ENCODE measurements at places on chromosomes 7 and 10.

DNA sequence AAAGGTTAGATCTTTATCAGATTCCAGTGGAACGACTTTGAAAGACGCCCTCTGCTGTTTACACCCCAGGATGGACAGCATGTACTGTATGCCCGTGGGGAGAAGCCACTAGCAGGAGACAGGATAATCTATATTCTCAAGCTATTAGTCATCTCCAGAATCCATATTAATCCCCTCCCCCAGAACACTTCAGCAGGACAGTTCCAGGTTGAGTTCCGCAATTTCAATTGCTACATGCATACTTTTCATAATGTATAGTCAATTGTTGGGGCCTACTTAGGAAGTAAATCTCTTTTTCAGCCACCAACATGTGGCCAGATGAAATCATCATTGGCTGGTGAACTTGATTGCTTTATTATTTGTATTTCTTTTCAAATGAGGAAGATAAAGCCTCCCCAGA lies 313.1 kb upstream of the SMIM30 start:
- no peak for DNase-seq

GRCh38 chr10:71603150-71603549 lies 116.4 kb downstream of the C10orf105 start:
- no peak for DNase-seq

DNA sequence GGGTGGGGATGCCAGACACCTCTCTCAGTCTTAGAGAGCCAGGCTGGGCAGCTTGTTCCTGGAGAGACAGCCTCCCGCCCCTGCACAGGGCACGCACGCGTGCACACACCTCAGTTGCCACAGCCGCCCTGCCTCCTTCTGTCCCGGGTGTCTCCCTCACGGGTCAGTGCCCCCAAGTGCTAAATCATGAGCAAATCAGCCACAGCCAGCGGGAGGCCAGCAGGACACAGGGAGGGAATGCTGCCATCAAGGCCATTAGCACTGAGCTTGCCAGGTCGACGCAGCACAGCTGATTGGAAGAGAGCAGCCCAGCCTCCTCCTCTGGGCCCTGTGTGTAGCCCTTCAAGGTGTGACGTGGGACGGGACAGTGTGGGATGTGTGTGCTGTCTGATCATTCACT lies 130.4 kb downstream of the CDH23 start:
- no peak for DNase-seq

GRCh38 chr10:34576797-34577196 lies 238.3 kb downstream of the PARD3 start:
- no peak for DNase-seq

GRCh38 chr10:50846753-50847152 lies 38.7 kb downstream of the A1CF start:
- no peak for DNase-seq

DNA sequence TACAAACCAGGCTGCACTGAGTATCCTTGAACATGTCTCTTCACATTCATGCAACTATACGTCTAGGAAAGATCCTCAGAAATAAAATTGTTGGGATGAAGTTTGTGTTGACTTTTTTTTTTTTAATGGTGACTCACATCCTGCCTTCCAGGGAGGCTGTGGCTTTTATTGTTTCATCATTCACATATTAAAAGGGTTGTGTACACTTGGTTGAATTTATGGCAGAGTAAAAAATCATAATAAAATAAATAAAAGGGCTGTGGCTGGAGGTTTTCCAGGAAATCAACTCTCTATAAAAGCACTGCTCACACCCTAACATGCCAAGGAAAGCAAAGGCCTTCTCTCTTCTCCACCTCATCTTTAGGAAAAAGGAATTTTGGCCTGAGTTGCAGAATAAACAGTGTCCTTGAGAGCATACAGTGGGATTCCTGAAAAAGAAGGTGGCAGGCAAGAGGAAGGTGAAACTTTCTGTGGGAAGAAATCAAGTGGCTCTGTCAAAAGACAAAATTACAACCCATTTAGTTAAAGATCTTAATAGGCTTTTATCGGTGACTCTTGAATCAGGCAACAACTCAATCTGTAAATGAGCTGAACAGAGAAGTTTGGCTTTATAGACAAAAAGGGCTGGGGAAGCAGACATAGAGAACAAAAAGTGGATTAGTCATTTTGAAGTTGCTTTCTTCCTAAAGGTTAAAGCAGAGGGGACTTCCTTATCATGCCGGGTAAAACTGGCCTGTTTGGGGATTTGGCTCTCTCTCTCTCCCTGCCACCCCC lies 41.6 kb upstream of the FHIP2A start:
- DNase-seq, result no peak

GRCh38 chr10:126611303-126611702 lies 59.2 kb downstream of the C10orf90 start:
- DNase-seq, result no peak

DNA sequence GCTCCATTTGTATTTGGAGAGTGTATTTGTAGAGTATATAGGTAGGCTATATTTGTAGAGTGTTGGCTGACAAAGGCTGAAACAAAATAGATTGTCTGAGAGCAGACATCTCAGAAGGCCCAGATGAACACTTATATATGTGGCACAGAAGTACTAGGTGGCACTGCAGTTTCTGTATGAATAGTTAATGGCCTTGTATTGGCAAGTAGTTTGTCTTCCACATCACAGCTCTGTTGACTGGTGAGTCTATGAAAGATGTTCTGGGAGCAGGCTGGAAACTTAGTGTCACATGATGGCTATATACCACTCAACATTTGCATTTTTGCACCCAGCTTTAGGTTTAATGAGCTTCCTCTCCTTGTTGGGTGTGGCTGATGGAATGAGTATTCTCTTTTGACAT lies 51.9 kb downstream of the CCNY start:
- DNase-seq, result no peak

GRCh38 chr7:129741743-129742213 lies 130.3 kb downstream of the NRF1 start:
- DNase-seq, result no peak

DNA sequence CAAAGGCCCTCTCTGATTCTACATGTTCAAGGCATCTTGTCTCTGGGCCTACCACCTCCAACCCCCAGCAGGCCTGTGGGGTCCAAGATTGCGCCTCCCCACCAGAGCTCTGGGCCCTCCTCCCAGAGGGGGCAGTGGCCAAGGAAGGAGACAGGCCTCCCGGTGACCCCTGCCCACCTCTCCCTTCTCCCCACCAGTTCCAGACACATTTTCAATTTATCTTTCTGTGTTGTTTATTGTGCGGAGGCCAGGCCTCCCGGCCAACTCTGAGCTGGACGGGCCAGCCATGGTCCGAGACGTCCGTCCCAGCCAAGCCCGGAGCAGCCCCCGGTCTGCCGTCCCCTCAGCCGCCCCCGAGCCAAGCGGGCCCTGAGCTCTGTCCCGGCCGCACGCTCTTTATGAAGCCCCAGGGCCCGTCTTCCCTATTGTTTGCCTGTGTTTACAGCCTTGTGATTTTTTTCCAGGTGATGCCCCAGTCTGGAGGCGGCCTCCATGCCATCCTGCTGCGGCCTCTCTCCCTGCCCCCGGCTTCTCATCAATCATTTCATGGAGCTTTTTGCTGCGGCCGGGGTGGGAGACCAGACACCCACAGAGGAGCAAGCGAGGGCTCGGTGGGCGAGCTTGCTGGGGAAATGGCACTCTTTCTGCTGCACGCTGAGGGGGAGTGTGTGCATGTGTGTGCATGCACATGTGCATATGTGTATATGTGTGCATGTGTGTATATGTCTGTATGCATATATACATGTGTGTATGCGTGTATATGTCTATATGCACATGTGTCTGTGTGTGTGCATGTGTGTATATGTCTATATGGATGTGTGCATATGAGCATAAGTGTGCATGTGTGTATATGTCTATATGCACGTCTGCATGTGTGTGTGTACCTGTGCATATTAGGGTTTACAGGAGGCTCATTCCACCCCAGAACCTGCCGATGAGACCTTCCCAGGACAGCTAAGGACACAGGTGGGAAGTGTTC lies 52.7 kb upstream of the ELN start:
- DNase-seq, result no peak

DNA sequence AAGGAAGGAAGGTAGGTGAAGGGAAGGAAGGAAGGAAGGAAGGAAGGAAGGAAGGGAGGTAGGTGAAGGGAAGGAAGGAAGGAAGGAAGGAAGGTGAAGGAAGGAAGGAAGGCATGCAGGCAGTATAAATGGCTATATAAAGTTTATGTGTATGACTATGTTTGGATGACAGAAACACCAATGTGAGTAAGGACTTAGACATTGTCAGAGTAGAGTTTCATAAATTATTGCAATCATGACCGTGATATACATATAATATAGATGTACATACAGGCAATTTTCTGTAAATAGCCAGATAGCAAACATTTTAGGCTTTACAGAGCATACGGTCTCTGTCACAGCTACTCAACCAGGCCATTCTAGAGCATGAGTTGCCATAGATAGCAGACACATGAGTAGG lies 133.8 kb upstream of the AKR1E2 start:
- DNase-seq, result no peak

GRCh38 chr7:129828078-129828762 lies 124.5 kb downstream of the UBE2H start:
- DNase-seq, result no peak

GRCh38 chr7:141073641-141074161 lies at the start of gene TMEM178B:
Gene TMEM178B, plus strand, starts transcription at chr7:141074064.
- peak; percentile 30 for DNase-seq

- no peak for DNase-seq
Measured at GRCh38 chr10:20977300-20977699, 80.2 kb upstream of the NEBL start.

DNA sequence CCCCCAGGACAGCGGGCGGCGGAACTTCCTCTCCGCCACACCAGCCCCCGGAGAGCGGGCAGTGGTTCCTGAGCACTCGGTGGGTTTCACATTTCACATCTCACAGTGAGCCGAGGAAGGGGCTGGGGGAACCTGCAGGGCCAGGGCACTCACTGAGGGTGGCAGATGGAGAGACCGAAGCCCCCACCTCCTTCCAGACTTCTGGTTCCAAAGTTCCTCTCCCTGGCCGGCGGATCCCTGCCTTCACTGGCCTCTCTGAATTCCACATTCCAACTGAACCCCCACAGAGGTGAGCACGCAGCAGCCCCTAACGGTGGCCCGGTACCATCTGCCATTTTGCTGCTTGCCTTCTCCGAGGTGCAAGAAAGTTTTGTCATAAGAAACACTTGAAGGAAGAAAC lies 461.0 kb downstream of the PTPRN2 start:
- no peak for DNase-seq

DNA sequence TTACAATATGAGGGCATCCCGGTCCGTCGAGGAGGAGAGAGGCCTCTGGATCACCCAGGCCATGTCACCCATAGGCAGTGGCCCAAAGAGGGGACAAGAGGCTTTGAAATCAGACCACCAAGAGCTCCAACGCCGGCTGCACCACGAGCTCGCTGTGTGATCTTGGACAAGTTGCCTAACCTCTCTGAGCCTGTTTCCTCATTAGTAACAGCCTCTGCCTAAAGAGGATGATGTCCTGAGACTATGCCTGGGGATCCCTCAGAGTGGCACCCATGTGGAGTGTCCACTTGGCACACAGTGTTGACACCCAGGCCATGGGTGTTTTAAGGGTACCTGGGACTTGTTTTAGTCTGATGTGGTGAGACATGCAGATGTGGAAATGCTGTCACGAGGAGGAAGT lies 50.8 kb downstream of the MICALL2 start:
- no peak for DNase-seq

DNA sequence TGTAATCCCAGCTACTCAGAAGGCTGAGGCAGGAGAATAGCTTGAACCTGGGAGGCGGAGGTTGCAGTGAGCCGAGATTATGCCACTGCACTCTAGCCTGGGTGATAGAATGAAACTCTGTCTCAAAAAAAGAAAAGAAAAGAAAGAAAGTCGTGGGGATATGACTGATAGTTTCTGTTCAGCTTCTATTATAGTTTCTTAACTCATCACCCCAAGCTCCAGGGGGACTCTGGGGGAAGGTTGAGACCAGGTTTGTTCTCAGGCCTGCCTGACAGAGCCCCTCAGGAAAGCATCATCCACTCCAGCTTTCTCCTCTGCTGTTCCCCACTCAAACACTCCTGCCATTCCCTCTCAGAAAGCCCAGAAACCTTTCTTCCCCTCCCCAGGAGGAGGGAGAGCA lies 542.4 kb upstream of the GALNT17 start:
- no peak for DNase-seq

DNA sequence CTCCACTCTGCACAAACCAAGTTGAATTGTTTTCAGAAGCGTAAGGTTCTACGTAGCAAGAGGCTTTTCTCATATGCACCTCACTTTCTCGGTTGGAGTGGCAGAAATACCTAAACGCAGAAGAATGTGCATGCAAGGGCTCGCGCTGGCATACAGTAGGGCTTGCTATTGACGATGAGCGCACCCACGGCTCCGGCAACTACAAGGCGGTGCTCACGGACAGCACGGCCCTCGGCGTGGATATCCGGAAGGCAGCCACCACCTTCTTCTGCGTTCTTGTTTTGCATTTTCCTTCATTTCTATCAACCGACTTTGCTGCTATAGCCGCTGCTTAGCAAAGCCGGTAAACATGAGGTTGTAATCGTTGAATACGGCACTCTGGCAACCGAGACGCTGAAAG lies 51.1 kb upstream of the UBE3C start:
- DNase-seq, result no peak

DNA sequence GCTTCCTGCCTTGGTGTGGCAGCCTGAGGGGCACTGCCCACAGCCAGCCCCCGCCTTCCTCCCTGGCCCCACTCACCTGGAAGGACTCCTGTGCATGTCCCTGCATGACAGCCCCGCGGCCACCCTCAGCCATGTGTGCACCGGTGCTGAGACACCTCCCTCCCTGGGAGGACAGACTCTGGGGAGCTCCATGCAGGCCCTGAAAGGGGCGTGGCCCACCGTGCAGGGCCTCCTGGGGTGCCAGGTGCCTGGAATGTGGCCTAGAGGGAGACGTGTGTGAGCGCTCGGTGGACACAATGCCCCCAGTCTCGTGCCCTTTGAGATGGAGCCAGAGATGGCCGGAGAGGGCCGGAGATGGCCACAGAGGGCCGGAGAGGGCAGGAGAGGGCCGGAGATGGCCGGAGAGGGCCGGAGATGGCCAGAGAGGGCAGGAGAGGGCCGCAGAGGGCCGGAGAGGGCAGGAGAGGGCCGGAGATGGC lies 59.1 kb upstream of the PPP2R2D start:
- no peak for DNase-seq

- no peak for DNase-seq
Measured at GRCh38 chr7:70421319-70421718, 710.6 kb upstream of the GALNT17 start.

DNA sequence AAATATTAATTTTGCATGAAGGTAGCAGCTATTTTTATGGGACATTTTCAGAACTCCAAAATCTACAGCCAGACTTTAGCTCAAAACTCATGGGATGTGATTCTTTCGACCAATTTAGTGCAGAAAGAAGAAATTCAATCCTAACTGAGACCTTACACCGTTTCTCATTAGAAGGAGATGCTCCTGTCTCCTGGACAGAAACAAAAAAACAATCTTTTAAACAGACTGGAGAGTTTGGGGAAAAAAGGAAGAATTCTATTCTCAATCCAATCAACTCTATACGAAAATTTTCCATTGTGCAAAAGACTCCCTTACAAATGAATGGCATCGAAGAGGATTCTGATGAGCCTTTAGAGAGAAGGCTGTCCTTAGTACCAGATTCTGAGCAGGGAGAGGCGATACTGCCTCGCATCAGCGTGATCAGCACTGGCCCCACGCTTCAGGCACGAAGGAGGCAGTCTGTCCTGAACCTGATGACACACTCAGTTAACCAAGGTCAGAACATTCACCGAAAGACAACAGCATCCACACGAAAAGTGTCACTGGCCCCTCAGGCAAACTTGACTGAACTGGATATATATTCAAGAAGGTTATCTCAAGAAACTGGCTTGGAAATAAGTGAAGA lies 112.3 kb downstream of the CFTR start:
- no peak for DNase-seq

- DNase-seq, result no peak
Measured at GRCh38 chr10:14129770-14130169, 201.0 kb downstream of the FRMD4A start.

All from stimulated activated naive CD8-positive, alpha-beta T cell treated with anti-CD3 and anti-CD28 coated beads, Interleukin-15, Interleukin-2, amounts not matched to agents 100 U/mL and 50 U/mL, for 24 hours (primary cell).